A549 treated with dexamethasone at 1 μM for 4 hours (cell line): ENCODE measurements at places on chromosomes 2 and 18. TPM values are rescaled to one million over a fixed set of nuclear protein-coding genes. Genes with fewer than 3 reads are reported as not detected.

The LAMA1 gene
- total RNA-seq, result 0.01 to 0.21 TPM (median 0.09 TPM) in 5 replicates

The BOLL gene
- total RNA-seq, result not detected in 5 replicates

The ALPI gene
- total RNA-seq, result 0.02 to 0.05 TPM (median 0.04 TPM) in 3 of 5 replicates, not detected in the others

The GULP1 gene
- 27.3 to 35.2 TPM (median 32.9 TPM) in 5 replicates for total RNA-seq

The SAG gene
- 0.24 TPM in 1 of 5 replicates, not detected in the others for total RNA-seq

The TMEM237 gene
- total RNA-seq, result 16.3 to 21.5 TPM (median 20.6 TPM) in 5 replicates

The GALR1 gene
- total RNA-seq, result not detected in 5 replicates

The GALNT5 gene
- total RNA-seq, result 2.0 to 2.4 TPM (median 2.1 TPM) in 5 replicates

The GALNT3 gene
- total RNA-seq, result 0.05 TPM in 1 of 5 replicates, not detected in the others

The ERFE gene
- total RNA-seq, result 4.8 to 7.9 TPM (median 7.4 TPM) in 5 replicates

The DQX1 gene
- total RNA-seq, result 0.07 to 0.15 TPM (median 0.08 TPM) in 3 of 5 replicates, not detected in the others

The ALPP gene
- 14.4 to 22.1 TPM (median 20.3 TPM) in 5 replicates for total RNA-seq

The TRIM43 gene
- 0.07 to 0.17 TPM (median 0.12 TPM) in 4 of 5 replicates, not detected in the other for total RNA-seq

The DTNA gene
- 0.05 to 0.35 TPM (median 0.16 TPM) in 4 of 5 replicates, not detected in the other for total RNA-seq

The IKZF2 gene
- 0.17 to 0.55 TPM (median 0.38 TPM) in 5 replicates for total RNA-seq

The CHRNA1 gene
- not detected in 5 replicates for total RNA-seq

The IL36G gene
- not detected in 5 replicates for total RNA-seq

The WNT10A gene
- total RNA-seq, result 0.05 to 0.08 TPM (median 0.06 TPM) in 5 replicates

The NMUR1 gene
- 0.02 TPM in 3 of 5 replicates, not detected in the others for total RNA-seq

The EPAS1 gene
- 93.1 to 135 TPM (median 124 TPM) in 5 replicates for total RNA-seq

The DPY30 gene
- total RNA-seq, result 104 to 113 TPM (median 105 TPM) in 5 replicates

The MYO3B gene
- not detected in 5 replicates for total RNA-seq

The TMEM18 gene
- 37.6 to 44.4 TPM (median 39.0 TPM) in 5 replicates for total RNA-seq

The SLC4A5 gene
- total RNA-seq, result 0.15 to 0.34 TPM (median 0.28 TPM) in 5 replicates

The STON1 gene
- 0.25 to 0.59 TPM (median 0.40 TPM) in 5 replicates for total RNA-seq

The AFTPH gene
- 21.4 to 28.9 TPM (median 23.8 TPM) in 5 replicates for total RNA-seq

The LONRF2 gene
- 1.5 to 3.3 TPM (median 2.1 TPM) in 5 replicates for total RNA-seq

The ADAM23 gene
- 9.5 to 10.7 TPM (median 9.8 TPM) in 5 replicates for total RNA-seq

The ABCG8 gene
- total RNA-seq, result 0.04 TPM in 1 of 5 replicates, not detected in the others

The GALNT13 gene
- total RNA-seq, result 7.9 to 11.3 TPM (median 10.0 TPM) in 5 replicates

The ACYP2 gene
- total RNA-seq, result 7.2 to 8.2 TPM (median 7.6 TPM) in 5 replicates

The IL1R1 gene
- 37.3 to 57.0 TPM (median 46.4 TPM) in 5 replicates for total RNA-seq

The KRTCAP3 gene
- total RNA-seq, result 0.39 to 0.87 TPM (median 0.45 TPM) in 5 replicates

The SERPINB10 gene
- not detected in 5 replicates for total RNA-seq

The MRO gene
- total RNA-seq, result 0.05 to 0.15 TPM (median 0.12 TPM) in 5 replicates

The REG3G gene
- total RNA-seq, result not detected in 5 replicates

The TEX44 gene
- total RNA-seq, result not detected in 5 replicates

The PDE1A gene
- total RNA-seq, result 0.17 to 0.33 TPM (median 0.26 TPM) in 5 replicates

The EPG5 gene
- total RNA-seq, result 3.3 to 4.9 TPM (median 4.1 TPM) in 5 replicates

The CCBE1 gene
- total RNA-seq, result 7.0 to 16.4 TPM (median 13.2 TPM) in 5 replicates

The ALLC gene
- 0.05 to 0.11 TPM (median 0.08 TPM) in 3 of 5 replicates, not detected in the others for total RNA-seq

The VIT gene
- total RNA-seq, result not detected in 5 replicates

The ACMSD gene
- total RNA-seq, result not detected in 5 replicates

The SP5 gene
- not detected in 5 replicates for total RNA-seq

The TRIP12 gene
- total RNA-seq, result 88.3 to 136 TPM (median 117 TPM) in 5 replicates

The RNF125 gene
- total RNA-seq, result 0.21 to 0.60 TPM (median 0.25 TPM) in 5 replicates

The HES6 gene
- total RNA-seq, result 7.0 to 12.0 TPM (median 11.0 TPM) in 5 replicates

The IL36B gene
- 0.09 to 0.28 TPM (median 0.13 TPM) in 3 of 5 replicates, not detected in the others for total RNA-seq

The CROCC2 gene
- total RNA-seq, result not detected in 5 replicates

The CERS6 gene
- 15.6 to 21.7 TPM (median 20.1 TPM) in 5 replicates for total RNA-seq
